ENCODE measurements at places on chromosomes 7 and 10. TPM values are rescaled to one million over a fixed set of nuclear protein-coding genes. Genes with fewer than 3 reads are reported as not detected.

GRCh38 chr7:693280-693679 is 33.2 kb upstream of the DNAAF5 start:
- DNase-seq: no peak

DNA sequence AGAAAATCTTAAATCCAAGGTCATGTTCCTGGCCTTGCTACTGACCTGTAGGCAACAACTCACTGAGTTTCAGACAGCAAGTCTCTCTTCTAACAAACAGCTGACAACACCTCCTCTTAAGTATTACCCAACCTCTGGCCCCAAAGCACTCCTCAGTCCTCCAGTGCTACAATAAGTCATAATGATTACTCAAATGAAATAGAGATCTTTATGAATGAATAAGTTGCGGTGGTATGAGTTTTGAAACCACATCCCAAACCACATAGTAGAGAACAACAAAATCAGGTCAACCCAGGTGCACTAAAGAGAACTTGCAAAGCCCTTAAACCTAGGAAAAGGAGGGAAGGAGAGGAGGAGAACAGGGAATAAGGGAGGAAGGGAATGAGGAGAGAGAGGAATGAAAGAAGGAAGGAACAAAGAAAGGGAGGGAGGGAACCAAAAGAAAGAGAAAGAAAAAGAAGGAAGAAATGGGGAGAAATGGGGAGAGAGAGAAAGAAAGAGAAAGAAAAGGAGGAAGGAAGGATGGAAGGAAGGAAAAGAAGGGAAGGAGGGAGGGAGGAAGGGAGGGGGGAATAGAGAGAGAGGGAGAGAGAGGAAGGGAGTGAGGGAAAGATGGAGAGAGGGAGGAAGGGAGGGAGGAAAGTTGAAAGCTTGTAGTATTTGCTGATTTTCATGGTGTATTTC is 142.8 kb upstream of the CALCR start:
- no peak for DNase-seq

DNA sequence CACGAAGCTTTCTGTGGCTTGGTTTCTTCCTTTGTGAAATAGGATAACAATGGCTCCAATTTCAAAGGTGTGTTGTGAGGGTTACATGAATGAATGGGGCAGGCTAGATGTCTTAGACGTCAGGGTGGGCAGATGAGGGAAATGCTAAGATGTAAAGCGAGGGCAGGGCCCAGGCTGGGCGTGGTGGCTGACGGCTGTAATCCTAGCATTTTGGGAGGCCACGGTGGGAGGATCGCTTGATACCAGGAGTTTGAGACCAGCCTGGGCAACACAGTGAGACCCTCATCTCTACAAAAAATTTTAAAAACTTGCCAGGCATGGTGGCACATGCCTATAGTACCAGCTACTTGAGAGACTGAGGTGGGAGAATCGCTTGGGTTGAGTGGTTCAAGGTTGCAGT is 607.7 kb upstream of the FOXK1 start:
- DNase-seq: no peak

DNA sequence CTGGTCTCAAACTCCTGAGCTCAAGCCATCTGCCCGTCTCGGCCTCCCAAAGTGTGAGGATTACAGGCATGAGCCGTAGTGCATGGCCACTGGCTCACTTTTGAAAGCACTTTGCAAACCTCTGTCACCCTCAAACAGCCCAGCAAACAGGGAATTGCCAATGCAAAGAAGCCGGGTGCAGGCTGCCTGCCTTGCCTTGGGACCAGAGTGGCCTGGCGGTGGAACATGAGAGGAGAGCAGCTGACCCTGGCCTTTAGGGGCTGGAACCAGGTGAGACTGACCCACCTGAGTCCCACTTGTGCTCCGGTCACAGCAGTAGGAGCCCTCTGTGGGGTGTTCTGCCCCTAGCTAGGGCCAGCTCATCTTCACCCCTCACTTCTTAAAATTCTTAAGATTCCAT is 237.1 kb upstream of the GALNT17 start:
- no peak for DNase-seq

The SPDYE6 gene
- total RNA-seq: not detected
